Caki2 (cell line): ENCODE measurements at places on chromosomes 1 and 21. TPM values are rescaled to one million over a fixed set of nuclear protein-coding genes. Genes with fewer than 3 reads are reported as not detected.

Gene USH2A
- total RNA-seq, result not detected in 2 replicates

Gene C1orf52
- total RNA-seq, result 8.0 and 32.7 TPM in 2 replicates

Gene SPATA21
- total RNA-seq, result not detected in 2 replicates

Gene MARK1
- 1.1 and 2.0 TPM in 2 replicates for total RNA-seq

Gene CNKSR1
- not detected in 2 replicates for total RNA-seq

Gene ATPAF1
- total RNA-seq, result 85.1 and 98.8 TPM in 2 replicates

DNA sequence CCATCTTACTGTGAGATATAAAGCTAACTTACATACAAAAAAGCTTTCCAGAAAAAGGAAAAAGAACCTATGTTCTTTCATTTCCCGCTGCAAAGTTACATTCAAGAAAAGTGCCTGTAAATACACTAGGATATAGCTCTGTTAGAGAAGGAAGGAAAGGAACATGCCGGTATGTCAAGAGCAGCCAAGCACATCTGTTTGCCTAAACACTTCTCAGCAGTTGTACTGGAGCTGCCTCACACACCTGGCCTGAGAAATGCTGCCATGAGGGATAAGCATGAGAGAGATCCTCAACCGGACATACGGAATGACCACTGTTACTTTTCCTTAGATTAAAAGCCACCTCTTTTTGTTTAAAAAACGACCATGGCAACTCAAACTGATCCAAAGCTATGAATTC lies 189.7 kb downstream of the RERE start:
- DNase-seq, result no peak

DNA sequence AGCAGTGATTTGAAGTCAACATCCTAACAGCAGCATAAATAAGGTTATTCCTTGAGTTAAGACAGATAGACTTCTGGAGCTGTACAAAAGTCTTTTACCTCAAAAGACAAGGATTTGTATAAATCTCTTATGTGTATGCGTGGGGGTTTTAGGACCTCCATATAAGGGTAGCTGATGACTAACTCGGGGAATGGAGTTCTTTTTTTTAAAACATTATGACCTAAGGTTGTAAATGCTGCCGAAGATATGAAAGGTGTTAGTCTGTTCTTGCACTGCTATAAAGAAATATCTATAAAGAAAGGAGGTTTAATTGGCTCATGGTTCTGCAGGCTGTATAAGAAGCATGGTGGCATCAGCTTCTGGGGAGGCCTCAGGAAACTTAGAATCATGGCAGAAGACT lies 90.4 kb downstream of the EPB41 start:
- DNase-seq, result no peak

DNA sequence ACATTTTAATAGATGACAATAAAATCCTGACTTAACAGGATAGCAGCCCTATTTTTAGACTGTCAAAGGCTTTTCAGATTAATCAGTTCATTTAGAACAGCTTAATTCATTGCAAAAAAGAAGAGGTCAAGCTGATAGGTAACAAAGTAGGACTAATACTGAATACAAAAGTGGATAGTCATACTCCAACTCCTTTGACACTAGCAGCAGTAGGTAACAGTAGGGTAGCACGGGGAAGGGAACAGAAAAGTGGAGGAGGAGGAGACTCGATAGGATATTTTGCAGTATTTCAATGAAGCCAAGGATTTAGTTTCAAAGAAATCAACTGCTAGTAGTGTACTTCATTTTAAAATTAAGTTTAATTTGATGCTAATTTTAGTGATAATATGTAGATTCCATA lies 51.1 kb downstream of the USP1 start:
- no peak for DNase-seq

GRCh38 chr1:104780470-104781078 lies 1030.9 kb downstream of the AMY1C start:
- DNase-seq, result no peak

GRCh38 chr1:30891227-30891552 lies 17.4 kb downstream of the SDC3 start:
- DNase-seq, result no peak

GRCh38 chr1:16372535-16373285 lies 5.7 kb downstream of the SZRD1 start:
- peak; percentile 68 for DNase-seq

GRCh38 chr1:210627755-210628154 lies 299.1 kb downstream of the HHAT start:
- DNase-seq, result no peak

GRCh38 chr1:230102472-230102871 lies 35.4 kb downstream of the GALNT2 start:
- DNase-seq, result no peak

- DNase-seq, result no peak
Observed at GRCh38 chr1:165060285-165060793, 296.2 kb downstream of the LMX1A start.

- DNase-seq, result no peak
Observed at GRCh38 chr1:93537396-93537795, 89.5 kb downstream of the FNBP1L start.

GRCh38 chr1:2386636-2387611 lies 4.4 kb downstream of the MORN1 start:
- DNase-seq, result no peak

DNA sequence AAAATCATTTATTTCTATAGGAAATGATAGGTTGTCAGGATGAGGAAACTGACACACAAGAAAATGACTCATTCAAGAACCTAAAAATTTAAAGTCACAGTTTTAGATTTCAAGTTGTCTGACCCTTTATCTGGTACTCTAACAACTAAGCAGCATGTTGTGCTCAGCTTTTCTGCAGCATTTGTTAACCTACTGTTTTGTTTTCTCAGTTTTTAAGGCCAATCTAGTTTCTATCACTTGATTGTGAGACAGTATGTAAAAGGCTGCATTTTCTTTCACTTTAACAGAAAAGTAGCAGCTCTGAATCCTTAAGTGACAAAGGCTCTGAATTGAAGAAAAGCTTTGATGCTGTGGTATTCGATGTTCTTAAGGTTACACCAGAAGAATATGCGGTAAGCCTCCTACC lies 59.1 kb downstream of the RALGPS2 start:
- no peak for DNase-seq

DNA sequence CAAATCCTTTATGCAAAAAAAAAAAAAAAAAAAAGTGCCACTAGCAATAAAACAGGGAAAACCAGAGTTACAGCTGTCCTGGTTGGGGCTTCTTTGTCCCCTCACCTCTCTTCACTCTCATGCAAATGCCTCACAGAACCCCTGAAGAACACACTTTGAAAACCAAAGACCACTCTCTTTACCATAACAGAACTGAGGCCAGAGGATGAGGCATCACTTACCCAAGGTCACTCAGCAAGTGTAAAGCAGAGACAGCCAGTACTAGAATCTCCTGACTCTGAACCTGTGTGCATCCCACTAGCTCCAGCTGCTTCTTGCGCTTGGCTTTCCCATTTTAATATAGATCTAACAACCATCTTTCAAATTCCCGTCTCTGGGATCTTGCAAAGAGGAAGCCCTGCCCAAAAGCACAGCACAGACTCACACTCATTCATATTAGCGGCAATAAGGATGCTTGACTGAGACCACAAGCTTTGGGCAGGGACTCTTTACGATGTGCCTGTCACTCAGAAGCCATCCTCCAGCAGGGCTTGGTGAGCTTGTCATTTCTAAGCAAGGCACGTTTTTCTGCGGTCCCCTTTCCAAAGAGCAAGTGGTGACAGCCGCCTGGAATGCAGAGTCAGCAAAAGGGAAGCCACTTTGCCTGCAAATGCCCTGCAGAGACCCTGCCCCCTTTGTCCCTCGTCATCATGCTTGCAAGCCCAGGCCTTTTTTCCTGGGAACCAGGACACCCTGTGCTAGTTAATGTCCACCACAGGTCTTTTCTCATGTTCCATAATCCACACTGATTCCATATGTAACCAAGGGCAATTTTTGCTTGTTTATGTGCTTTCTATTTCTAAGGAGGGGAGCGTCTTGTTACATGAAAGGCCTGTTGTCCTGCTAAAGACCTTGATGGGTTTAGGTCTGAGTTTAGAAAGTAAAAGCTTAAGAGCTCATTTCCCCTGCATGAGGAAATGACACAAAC lies 76.5 kb upstream of the NFIA start:
- no peak for DNase-seq

- no peak for DNase-seq
Observed at GRCh38 chr1:57229076-57229475, 194.8 kb downstream of the DAB1 start.

GRCh38 chr1:44909901-44910544 lies 67.0 kb upstream of the PTCH2 start:
- DNase-seq, result no peak

DNA sequence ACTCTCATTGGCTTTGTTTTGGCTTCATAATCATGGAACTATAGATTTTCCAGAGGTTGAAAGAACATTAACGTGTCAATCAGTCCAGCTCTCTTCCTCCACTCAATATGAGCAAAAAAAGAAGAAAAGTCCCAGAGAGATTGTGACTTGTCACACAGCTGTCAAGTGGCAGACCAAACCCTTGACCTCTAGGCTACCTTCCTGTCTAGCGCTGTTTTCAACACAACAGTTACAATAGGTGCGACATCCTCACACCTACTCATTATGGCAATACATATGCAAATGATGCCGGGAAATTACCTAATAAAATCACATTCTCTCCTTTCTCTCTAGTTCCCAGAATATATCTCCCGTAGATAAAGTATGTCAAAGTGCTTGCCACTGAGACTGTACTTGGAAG lies 1.1 kb downstream of the WARS2 start:
- DNase-seq, result peak; percentile 4

DNA sequence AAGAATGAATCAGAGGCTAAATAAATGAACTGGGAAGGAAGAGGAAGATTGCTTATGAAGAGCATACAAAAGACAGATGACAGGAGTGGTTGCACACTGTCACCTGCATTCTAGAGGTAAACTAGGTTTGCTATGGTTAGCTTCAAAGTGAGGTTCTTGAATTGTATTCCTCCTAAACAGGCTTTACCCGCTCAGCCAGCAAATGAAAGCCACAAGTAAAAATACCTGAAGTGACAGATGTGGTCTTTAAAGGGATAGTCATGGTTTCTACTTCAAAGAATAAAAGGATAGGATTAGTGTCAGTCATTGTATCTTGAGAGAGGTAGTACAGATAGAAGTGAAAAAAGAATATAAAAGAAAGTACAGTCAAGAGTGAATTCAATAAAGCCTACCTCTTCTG lies 32.4 kb upstream of the PRDX6 start:
- DNase-seq, result no peak

DNA sequence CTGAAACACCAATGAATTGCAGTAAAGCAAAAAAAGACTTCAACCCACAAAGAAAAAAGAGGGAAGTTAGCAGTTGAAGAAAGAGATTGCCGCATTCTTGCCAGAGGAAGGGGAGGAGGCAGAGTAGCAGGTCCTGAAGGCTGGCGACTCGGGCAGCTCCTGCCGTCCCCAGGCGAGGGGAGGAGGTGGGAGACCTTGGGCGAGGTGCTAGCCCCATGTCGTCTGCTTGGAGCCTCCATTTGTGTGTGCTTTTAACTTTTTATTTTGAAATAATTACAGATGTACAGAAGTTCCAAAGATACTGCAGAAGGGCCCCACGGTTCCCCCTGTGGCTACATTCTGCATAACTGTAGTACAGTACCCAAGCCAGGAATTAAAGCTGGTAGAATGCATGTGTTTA lies 6.7 kb downstream of the TRPM2 start:
- no peak for DNase-seq
